ENCODE measurements at places on chromosomes 5 and 9.

DNA sequence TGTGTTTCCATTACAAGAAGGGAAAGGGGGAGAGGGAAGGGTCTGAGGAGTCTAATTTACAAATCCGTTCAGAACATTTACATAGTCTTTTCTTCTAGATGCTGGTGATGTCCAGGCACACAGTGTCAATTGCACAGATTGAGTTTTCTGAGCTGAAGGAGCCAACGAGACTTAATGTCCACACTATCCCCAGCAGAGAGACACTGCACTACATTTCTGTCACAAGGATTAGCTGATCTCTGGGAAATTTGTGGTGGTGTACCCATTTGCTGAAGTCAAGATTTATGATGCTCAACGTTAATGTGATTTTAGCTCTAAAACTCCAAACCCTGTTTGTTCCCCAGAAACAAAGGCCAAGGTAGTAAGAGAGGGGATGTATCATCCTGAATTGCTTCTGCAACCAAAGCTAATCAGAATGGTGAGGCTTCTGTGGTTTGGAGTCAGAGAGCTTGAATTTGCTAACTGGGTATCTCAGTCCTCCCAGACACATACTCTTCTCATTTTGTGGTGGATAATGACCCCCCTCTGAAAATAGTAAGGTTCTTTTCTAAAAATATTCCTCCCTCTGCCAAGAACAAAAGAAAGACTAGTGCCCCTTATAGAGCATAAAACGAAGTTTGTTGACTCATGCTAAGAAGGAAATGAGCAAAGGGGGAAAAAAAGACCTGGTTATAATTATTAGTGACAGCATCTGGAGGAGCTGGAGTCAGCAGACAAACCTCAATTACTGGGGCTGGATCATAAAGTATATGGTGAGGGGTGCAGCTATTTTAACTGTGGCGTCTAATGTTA is 416.9 kb downstream of the PSAT1 start:
- no peak for DNase-seq

GRCh38 chr5:95841914-95842812 is 19.6 kb upstream of the GLRX start:
- no peak for DNase-seq

GRCh38 chr9:32419921-32420320 is 35.5 kb downstream of the ACO1 start:
- no peak for DNase-seq

DNA sequence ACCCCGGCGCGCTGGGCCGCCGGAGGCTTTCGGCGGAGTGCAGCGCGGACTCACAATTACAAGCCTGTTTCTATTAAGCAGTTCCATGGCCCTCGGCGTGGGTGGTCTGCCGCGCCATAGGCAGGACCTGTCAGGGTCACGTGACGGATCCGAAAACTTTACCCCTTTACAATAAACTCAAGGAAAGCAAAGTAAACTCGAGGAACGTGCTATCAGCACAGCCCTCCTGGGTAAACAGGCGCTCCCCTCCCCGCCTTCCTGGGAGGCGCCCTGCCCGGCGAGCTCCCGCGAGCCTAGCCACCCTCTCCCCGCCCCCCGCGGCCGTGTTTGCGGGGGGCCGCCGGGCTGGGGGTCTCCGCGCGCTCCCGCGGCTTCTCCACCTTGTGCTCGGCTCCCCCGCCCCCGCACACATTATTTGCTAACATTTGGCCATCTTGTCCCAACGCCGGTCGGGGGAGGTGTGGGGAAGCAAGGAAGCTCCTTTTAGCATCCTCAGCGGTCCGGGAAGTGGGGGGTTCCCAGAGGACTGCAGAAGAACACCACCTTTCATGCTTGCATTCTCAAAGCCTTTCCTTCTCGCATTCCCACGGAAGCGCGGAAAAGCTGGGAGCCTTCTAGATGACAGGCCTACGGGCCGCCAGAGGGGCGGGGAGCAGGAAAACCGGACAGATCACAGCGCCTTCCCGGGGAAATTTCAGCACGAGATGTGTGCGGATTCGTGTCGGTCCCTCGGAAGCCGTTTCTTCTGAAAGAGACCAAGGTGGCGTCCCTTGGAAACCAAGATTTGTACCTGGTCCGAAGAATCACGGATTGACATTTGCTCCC is at the start of gene PTCH1:
Gene PTCH1, minus strand, starts transcription at position 238 of the 825 bp plus-strand sequence.
- DNase-seq: no peak

DNA sequence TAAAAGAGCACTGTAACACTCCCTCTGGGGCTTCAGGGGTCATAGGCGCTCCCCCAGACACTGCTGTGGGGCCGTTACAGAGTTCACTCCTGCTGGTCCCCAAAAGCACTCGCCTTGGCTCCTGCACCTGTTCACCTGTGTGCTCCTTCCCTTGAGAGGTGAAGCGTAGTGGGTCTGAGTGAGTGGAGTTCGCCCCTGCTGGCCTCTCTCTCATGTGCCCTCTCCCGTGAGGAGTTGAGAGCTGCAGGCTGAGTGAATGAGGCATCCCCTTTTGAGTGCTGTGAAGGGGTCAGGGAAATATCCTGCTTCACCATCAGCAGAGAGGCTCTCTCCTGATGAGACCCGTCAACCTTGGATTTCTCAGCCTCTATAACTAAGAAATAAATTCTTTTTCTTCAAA is 134.6 kb upstream of the TUT7 start:
- DNase-seq: no peak

DNA sequence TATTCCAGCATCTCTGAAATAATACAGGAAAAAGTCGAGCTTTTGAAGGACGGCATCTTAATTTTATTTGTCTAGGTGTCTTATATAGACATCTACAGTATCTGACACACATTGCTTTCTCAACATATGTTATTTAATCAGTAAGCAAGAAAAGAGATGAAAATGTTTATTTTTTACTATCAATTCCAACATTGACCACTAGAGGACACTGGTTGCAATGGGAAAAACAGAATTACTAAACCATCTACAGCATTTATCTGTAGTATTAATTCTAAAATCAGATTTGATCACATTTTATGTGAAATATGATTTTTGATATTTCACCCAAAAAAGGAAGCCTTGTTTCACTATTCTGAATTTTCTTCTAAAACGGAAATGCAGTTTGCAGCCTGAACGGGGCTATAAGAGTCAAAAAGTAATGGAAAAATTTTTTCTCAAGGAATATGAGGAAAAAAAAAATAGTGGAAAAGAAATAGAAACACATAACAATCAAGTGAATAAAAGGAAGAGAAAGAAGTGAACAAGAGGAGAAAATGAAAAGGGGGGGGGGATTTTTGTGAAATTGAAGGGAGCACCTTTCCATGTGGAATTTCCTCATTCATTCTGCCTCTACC is 98.6 kb downstream of the OSTF1 start:
- DNase-seq: no peak

- DNase-seq: no peak
These were observed 97.0 kb upstream of the SPRY4 start for GRCh38 chr5:142421621-142422397.

DNA sequence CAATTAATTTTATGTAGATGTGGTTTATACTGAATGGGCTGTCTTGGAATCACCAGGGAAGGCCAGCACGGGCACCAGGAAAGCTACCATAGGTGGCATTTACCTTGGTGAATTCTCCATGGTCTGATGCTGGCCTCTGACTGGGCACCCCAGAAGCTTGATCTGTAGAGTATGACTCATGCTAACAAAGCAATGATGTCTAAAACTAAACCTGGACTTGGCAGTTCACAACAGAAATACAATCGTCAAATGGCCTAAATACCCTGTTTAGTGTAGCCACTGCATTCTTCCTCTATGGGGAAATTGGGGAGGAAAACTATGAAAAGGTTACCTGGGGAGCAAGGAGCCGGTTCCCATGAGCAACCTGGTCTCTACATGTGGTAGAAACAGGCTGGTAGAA is 98.0 kb downstream of the ATPSCKMT start:
- DNase-seq: no peak

DNA sequence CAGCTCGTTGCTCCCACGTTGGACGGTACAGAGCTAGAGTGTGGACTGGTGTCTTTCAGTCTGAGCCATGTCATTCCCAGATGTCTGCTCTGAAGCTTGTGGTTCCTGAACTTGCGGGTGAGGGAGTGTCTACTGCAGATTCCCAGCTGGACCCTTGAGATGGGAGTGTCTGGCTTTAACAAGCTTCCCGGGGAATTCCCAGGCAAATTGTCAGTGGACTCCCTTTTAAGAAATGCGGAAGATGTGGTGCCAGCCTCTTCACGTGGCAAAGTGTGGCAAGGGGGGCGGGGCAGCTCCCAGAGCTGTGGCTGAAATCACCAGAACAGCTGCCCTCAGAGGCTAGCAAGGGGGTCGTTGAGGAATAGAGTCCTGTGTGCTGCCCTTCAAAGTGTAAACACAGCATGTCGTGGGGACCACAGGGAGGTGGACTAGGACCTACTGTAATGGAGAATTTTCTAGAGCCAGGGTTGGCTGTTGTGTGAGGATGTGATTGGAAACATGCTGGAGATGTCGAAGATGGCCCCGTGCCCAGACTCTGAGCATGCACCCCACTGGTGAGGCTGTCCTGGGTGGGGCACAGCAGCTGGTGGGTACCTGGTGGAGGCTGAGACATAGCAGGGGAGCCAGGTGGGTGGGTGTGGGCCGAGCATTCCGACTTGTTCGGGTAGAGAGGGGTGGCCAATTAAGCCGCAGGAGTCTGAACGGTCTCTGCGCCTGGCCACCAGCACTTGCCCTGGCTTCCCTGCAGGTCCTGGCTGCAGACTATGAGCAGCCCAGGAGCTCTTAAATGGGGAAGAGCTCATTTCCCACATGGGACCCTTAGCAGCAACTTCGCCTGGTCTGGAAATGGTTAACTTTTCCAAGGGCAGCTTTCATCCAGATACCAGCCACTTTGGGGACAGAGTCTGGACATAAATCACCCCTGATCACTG is 37.4 kb downstream of the PRRX2 start:
- no peak for DNase-seq

- DNase-seq: no peak
These were observed 369.9 kb upstream of the DAB2 start for GRCh38 chr5:39794513-39795210.

DNA sequence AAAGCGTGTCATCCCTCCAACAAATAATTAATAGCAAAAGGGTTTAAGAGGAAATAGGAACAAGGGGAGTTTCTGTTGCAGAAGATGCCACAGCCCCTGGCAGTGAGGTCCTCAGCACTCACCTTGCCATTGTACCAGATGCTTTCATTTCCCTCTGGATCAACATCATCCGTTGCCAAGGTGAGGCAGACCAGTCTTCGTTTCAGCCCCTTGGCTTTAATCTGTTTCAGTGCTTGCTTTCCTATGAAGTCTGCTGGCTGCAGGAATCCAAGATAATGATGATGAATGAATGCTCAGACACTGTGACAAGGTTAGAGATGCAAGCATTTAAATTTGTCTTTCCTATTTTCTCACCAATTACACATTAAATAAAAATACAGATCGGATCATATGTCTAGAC is 20.0 kb upstream of the ARSB start:
- no peak for DNase-seq

DNA sequence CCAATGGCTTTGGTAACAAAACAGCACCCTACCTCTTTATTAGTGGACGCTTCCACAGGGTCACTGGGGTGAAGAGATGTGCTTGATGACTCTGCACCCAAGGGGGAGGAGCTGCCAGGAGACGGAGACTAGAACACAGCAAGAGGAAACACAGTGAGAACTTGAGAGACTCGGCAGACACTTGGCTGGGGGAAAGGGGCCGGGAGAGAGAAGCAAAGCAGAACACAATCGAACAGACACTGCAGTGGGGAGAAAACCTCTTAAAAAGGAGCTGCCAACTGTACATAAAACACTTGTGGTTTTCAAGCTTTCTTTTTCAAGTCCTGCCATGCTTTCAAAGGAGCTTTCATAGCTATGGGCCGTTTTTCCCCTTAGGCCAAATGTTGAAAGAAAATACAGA is 151.0 kb downstream of the ENTREP1 start:
- DNase-seq: peak; percentile 28

- no peak for DNase-seq
These were observed 556.7 kb upstream of the TLE4 start for GRCh38 chr9:79014929-79015699.

GRCh38 chr9:69452110-69452782 is 127.2 kb downstream of the ENTREP1 start:
- DNase-seq: no peak

- DNase-seq: no peak
These were observed 24.7 kb downstream of the PHF2 start for GRCh38 chr9:93601063-93601462.

DNA sequence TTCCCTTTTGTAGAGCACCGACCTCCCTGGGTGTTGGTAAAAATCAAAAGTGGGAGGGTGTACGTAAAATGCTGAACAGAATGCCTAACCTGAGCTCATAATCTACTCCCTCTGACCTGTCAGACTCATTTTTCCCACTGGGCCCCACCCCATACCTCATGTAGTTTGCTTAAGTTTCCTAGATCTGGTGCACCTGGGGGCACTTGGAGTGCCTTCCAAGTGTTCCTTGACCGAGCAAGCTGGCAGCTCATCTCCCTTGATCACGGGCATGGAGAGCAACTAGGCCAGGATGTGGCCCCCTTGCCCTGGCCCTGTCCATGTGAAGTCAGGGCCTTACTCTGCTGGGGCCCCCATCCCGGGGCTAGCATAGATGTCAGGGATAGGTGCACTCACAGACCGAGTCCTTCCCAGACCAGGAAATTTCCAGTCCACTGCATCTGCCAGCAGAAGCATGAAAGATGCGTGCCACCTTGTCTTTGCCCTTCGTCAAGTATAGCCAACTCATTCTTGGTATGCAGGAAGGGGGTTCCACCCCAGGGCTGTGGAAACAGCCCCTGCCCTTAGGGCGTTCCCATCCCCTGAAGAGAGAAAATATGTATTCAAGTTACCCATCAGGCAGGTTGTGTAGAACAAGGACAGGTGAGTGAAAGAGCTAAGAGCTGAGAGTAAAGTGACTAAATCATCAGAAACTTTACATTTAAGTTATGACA is 41.9 kb downstream of the SLC22A5 start:
- peak; percentile 67 for DNase-seq

- DNase-seq: no peak
These were observed 22.2 kb upstream of the EXOC3 start for GRCh38 chr5:420632-421286.

DNA sequence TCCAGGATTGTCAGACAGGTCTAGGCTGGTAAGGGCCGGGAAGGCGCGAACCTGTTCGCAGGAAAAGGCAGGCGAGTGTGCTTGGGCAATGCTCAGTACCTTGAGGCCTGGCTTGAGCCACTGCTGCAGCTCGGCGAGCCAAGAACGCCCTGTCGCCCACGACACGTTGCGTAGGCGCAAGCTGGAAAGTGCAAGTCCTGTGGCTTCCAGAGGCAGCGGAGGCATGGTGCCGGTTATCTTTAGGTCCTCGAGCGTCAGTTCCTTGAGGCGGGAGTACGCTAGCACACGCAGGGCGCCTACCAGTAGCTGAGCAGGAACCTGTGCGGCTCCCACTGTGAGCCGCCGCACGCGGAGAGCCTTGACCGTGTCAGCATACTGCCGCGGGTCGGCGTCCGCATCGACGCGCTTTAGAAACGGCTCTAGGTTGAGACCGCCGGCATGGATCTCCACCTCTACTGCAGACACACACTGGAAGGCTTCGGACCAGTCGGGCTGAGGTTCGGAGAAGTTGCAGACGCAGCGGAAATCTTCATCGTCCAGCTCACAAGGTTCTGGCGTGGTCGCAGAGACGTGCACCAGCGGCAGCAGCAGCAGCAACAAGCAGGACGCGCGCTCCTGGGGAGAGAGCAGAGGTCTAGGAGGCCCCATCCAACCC is 482 bp downstream of the CD14 start:
- DNase-seq: peak; percentile 52

- DNase-seq: no peak
These were observed 131.0 kb upstream of the VCAN start for GRCh38 chr5:83340511-83340918.

All from CD4-positive, alpha-beta T cell treated with Interferon alpha-2 for 1 hour (primary cell).